Panc1 (cell line): ENCODE measurements at places on chromosomes 3 and 15. TPM values are rescaled to one million over a fixed set of nuclear protein-coding genes. Genes with fewer than 3 reads are reported as not detected.

- no peaks in the 10 kb centered on the region for H3K27me3 ChIP-seq
- H3K4me1 ChIP-seq = no peaks in the 10 kb centered on the region; the same call in none of the 2 replicates
- no peak overlapping the region for H3K27ac ChIP-seq
- no peak overlapping the region for H3K4me3 ChIP-seq
Measured at GRCh38 chr3:4416961-4417360, 50.1 kb downstream of the SUMF1 start.

Gene SNTN
- not detected for total RNA-seq

Gene XYLB
- 6.6 TPM for total RNA-seq

DNA sequence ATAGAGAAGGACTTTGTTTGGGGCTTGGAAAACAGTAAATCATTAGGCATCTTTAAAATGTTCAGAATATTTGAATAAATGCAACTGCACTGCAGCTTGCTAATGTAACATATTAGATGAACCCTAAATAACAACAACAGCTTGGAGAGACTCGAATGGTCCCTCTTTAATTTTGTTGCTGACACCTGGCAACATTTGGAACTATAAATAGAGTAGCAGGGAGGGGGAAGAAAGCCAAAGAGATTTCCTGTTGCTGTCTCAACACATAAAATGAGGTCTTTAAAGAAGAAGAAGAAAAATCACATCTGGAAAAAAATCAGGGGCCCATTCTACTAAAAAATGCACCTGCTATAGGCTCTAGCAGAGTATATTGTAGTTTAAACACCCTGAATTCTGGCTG is 49.9 kb upstream of the DPPA4 start:
- no peaks in the 10 kb centered on the region for H3K27me3 ChIP-seq
- no peak overlapping the region for H3K4me3 ChIP-seq
- H3K36me3 ChIP-seq = no peaks in the 10 kb centered on the region
- H3K4me1 ChIP-seq = no peaks in the 10 kb centered on the region
- H3K27ac ChIP-seq = no peak overlapping the region
- DNase-seq = no peak

Gene FRMD4B
- total RNA-seq = 0.90 TPM

Gene TLE3
- total RNA-seq = 132 TPM

Gene FES
- total RNA-seq = 0.64 TPM

- no peak overlapping the region for H3K4me3 ChIP-seq
- H3K27ac ChIP-seq = no peak overlapping the region
- H3K4me1 ChIP-seq = no peaks in the 10 kb centered on the region
- no peaks in the 10 kb centered on the region for H3K27me3 ChIP-seq
- H3K36me3 ChIP-seq = no peaks in the 10 kb centered on the region
- no peak for DNase-seq
Measured at GRCh38 chr3:79415356-79415755, 352.4 kb downstream of the ROBO1 start.

DNA sequence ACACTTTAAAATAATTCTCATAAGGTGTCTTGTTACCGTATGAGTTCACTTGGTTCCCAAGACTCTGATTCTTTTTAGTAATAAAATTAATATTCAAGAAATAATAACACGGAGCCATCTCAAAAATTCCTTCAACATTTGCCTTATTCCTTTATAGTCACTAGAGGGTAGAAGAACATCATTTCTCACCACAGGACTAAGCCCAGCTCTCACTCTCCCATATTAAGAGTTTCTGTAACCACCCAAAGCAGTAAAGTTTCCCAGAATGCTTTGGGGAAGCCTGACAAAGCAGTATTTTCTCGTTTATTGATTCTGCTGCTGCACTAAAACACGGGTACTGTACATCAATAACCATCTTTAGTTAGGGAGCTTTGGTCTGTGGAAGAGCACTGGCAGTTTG is 114.9 kb downstream of the MCTP2 start:
- no peaks in the 10 kb centered on the region for H3K4me1 ChIP-seq
- no peak for DNase-seq
- no peak overlapping the region for H3K4me3 ChIP-seq
- no peaks in the 10 kb centered on the region for H3K27me3 ChIP-seq

- no peak overlapping the region for H3K4me3 ChIP-seq
- H3K27ac ChIP-seq = no peak overlapping the region
- H3K4me1 ChIP-seq = no peaks in the 10 kb centered on the region
Measured at GRCh38 chr15:40879609-40880008, 5.6 kb upstream of the RHOV start.

GRCh38 chr3:23113455-23114171 is 89.5 kb upstream of the UBE2E2 start:
- H3K27me3 ChIP-seq = 0 out of 2 replicates have a peak, but pooled peaks cover under 1% of the 10 kb centered on the region
- H3K36me3 ChIP-seq = no peaks in the 10 kb centered on the region
- H3K4me1 ChIP-seq = peaks cover 3% of the 10 kb centered on the region; the same call in 1 of the 2 replicates
- H3K4me3 ChIP-seq = no peak overlapping the region

Gene GABRG3
- not detected for total RNA-seq

Gene THSD4
- total RNA-seq = 65.4 TPM

Gene ATP13A5
- not detected for total RNA-seq

DNA sequence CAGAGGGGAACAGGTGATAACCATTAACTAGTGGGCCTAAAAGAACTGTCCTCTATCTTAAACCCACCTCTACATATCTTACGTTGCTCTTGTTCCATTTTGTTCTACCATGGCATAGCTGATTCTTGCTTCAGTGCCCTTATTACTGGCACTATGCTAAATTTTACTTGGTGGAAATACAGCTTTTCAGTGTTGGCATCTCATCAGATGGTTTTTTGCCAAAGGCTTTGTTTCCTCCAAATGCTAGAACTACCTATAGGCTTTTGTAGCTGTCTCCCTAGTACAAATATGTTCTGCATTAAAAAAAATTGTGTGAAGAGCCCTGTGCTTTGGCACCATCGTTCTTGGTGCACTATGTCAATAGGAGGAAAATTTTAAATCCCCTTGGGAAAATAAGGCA is 145.0 kb upstream of the ZBTB20 start:
- no peak for DNase-seq
- no peak overlapping the region for H3K27ac ChIP-seq
- no peaks in the 10 kb centered on the region for H3K27me3 ChIP-seq
- no peak overlapping the region for H3K4me3 ChIP-seq

GRCh38 chr15:68326711-68327354 is 49.3 kb downstream of the FEM1B start:
- no peaks in the 10 kb centered on the region for H3K36me3 ChIP-seq
- no peaks in the 10 kb centered on the region for H3K4me1 ChIP-seq
- no peaks in the 10 kb centered on the region; the same call in 1 of the 2 replicates for H3K27me3 ChIP-seq

DNA sequence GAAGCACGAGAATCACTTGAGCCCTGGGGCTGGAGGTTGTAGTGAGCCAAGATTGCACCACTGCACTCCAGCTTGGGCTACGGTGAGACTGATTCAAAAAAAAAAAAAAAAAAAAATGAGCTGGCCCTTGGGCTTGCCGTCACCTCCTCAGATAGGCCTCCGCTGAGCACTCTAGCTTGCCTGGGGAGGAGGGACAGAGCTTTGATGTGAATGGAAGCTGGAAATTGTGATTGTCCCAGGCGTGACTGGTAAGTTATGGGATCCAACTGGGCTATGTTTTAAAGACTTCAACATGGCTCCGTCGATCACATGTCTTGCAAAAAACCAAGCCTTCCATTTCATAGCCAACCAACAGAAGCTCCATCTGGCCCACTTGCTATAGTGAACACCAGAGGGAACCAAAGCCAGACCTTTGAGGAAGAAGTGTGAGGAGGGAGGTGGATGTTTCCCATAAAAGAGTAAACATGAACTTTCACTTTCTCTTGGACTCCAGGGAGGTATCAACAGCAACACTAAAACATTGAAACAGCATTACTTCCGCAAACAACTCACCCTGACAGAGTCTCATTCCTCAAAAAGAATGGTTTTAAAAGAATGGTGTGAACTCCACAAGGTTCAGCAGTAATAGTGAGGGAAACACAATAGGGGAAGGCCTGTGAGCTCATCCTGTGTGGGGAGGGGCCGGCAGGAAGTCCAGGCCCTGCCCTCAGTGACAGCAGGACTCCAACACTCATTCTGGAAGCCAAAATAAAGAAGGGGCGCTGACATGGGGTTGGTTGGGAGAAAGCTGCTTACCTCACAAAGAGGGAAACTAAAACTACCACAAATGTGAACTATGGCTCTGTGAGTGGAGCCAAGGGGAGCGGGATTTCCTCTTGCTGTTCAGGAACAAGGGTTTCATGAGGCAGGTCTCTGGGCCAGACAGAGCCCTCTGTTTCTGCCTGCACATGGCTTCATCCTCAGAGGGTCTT is 59.2 kb upstream of the IL12A start:
- no peaks in the 10 kb centered on the region for H3K4me1 ChIP-seq
- no peak for DNase-seq
- no peak overlapping the region for H3K27ac ChIP-seq
- no peaks in the 10 kb centered on the region for H3K36me3 ChIP-seq
- H3K27me3 ChIP-seq = no peaks in the 10 kb centered on the region
- H3K4me3 ChIP-seq = no peak overlapping the region

DNA sequence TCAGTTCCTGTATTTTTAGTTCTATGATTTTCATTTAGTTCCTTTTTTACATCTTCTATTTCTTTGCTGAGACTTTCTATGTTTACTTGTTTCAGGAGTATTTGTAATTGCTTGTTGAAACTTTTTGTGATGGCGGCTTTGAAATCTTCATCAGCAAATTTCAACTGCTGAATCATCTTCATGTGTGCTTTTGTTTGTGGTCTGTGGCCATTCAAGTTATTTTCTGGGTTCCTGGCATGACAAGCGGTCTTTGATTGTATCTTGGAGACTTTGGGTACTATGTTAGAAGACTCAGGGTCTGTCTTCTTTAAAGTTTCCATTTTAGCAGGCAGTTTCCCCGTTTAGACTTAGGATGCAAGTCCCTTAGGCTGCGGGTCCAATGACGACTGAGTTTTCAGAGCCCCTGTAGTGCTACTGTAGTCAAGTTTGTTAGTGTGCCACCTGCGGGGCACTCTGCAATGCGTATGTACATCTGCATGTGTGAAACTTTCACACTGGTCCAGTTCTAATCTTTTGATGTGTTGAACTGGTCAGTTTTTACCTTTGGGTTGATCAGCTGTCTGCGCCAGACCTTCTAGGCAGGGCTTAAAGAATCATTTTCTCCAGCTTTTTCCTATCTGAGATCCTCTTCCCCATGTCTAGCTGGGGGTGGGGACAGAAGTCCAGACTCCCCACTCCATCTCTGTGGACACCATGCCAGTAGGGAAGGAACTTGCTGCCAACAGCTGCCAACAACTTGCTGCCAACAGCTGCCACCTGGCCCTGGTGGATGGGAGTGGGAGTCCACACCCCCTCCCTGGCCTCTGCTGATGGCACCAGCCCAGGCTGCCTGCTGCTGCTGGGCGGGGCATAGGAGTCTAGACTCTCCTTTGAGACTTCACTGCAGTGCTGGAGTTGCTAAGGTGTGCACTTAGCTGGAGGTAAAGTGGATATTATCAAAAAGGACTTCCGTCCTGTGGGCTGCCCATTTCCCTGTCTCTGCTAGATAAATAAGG is 190.9 kb downstream of the TJP1 start:
- peaks cover 3% of the 10 kb centered on the region; the same call in 1 of the 2 replicates for H3K27me3 ChIP-seq
- no peaks in the 10 kb centered on the region for H3K4me1 ChIP-seq
- no peak for DNase-seq
- H3K36me3 ChIP-seq = no peaks in the 10 kb centered on the region
- H3K27ac ChIP-seq = no peak overlapping the region
